Stimulated activated CD4-positive, alpha-beta T cell treated with anti-CD3 and anti-CD28 coated beads, Interleukin-15, amount 100 ng/mL, for 24 hours (primary cell): ENCODE measurements at places on chromosomes 6 and 20.

DNA sequence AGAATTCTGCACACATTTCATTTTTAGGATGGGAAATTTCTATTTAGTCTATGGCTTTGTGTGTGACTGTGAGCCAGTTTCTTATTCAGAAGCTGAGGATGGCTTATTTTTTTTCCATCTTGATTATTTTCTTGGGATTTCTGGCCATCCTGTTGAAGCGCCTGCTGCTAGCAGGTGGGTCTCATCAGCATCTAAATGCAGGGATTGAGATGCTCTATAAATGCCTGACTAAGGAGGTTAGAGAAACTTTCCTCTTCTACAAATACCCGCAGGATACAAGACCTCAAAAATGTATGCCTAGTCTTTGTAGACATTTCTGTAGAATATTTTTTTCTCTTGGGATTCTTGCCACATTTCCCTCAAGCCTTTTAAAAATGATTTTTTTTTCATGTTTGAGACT lies 138.0 kb upstream of the CCN2 start:
- no peak for DNase-seq

- DNase-seq, result no peak
Observed at GRCh38 chr6:3939964-3940363, 90.8 kb downstream of the FAM50B start.

GRCh38 chr6:163182696-163183095 lies 231.8 kb upstream of the QKI start:
- no peak for DNase-seq

GRCh38 chr6:39839445-39839844 lies 47.3 kb downstream of the DAAM2 start:
- DNase-seq, result no peak

DNA sequence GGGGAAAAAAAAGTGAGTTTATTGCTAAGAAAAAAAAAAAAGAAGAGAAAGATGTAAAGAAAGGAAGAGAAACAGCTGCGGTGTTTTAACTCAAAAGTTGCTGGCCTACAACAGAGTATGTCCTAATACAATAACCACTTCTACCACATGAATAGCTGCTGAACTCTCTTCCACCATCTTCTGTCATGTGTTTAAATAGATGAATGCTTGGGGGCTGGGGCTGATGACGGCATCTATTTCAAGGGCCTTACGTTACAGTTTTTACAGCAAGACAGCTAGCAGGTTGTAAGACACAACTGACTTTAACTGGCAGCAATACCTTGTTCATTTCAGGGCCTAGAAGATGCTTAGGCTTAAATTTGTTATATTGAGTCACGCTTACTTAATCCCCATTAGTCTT lies 50.4 kb downstream of the MAP3K7 start:
- no peak for DNase-seq

GRCh38 chr6:128993166-128993565 lies 110.2 kb downstream of the LAMA2 start:
- DNase-seq, result no peak

GRCh38 chr6:45148278-45148677 lies 179.9 kb upstream of the RUNX2 start:
- no peak for DNase-seq

DNA sequence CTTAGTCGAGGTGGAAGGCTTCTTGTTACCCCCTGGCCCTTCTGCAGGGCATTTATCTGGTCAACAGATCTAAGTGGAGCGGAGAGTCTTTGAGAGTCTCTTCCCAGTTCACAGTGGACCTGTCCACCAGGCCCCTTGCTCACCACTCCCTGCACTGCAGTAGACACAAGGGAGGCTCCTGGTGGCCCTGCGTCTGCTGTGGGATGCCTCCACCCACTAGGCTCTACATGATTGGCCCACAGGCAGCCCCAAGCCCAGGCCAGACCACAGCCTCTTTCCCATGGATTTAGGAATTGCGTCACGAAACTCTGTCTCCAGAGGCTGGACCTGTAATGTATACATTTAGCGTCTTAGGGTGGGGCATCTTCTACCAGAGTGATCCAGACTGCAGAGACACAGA lies 28.4 kb downstream of the TBC1D7 start:
- DNase-seq, result no peak

DNA sequence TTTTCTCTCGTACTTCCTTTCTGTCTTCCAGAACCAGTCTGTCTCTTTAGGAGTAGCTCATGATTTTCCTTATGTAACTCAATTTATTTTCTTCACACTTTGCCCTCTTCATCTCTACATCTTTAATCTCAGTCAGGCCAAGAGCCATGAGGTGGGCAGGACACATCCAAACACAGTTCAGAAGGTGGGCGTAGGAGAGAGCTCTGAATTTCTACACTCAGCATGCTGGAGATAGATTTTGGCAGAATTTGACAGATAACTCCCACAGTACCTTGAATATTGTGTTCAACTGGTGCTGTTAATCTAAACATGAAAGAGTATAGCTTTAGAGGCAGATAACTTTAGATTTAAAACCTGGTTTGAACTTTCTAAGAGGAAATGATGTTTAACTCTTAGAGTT lies 23.8 kb upstream of the ZBTB24 start:
- no peak for DNase-seq

DNA sequence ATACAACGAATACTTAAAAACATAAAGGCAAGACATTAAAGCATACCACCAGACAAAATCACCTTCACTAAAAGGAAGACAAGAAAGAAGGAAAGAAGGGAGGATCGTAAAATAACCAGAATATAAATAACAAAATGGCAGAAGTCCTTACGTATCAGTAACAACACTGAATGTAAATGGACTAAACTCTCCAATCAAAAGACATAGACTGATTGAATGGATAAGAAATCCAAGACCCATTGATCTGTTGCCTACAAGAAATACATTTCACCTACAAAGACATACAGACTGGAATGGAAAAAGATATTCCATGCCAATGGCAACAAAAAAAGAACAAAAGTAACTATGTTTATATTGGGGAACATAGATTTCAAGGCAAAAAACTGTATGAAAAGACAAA lies 74.1 kb downstream of the LMBRD1 start:
- no peak for DNase-seq

GRCh38 chr6:94698773-94699172 lies 878.6 kb upstream of the MANEA start:
- no peak for DNase-seq

GRCh38 chr6:13725570-13725969 lies 13.9 kb upstream of the RANBP9 start:
- peak; percentile 44 for DNase-seq

DNA sequence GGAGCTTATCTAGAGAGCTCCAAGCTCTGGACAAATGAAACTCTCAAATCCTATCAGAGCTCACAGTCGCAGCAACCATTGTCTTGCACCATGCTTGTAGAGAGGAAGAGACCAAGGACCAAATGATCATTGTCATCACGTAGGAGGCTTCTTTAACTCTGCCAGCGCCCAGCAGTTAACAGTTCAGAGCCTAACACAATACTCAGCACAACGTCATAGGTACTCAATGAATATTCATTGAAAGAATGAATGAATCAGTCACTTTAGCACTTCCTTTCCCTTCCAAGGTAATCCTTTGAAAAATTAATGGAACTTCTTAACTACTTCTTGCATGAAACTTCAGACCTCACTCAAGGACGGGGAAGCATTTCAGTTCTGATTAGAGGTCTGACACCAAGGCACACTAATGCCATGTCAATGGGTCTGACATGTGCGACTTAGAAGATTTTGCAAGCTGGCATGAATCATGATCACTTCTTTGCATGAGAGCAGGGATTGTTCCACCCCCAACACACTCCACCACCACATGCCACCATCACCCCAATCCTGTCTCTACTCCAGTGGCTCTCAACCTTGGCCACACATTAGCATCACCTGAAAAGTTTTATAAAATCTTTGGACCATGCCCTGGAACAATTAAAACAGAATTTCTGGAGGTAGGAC lies 45.1 kb downstream of the KHDC1L start:
- DNase-seq, result no peak

DNA sequence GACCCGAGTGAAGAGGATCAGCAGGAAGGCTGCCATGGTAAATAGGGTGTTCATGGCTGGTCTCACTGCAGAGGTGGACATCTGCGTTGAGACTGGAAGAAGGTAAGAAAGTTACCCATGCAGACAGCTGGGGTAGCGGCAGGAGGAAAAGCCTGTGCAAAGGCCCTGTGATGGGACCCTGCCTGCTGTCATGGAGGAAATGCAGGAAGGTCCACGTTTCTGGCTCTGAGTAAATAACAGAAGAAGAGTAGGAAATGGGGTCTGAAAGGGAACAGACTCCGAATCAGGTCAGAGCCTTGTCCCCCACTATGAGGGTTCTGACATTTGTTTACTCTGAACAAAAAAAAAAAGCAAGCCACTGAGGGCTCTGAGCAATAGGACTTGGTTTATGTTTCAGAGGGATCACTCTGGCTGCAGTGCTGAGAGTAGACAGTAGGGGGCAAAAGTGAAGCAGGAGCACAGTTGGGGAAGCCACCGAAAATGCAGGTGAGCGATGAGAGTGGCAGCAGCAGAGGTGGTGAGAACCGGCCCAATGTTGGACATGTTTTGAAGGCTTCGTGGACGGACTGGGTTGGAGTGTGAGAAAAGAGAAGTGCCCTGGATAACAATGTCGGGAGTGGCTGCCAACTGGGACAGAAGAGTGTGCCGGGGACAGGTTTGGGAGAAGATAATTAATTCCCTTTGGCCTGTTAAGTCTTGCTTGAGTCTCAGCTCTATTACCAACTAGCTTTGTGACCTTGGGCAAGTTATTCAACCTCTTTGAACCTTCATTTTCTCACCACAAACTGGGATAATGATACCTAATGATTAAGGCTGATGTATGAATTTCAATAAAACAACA lies 57.9 kb upstream of the MAP7 start:
- DNase-seq, result peak; percentile 87

- DNase-seq, result no peak
Observed at GRCh38 chr20:22931653-22932608, 103.2 kb upstream of the SSTR4 start.

DNA sequence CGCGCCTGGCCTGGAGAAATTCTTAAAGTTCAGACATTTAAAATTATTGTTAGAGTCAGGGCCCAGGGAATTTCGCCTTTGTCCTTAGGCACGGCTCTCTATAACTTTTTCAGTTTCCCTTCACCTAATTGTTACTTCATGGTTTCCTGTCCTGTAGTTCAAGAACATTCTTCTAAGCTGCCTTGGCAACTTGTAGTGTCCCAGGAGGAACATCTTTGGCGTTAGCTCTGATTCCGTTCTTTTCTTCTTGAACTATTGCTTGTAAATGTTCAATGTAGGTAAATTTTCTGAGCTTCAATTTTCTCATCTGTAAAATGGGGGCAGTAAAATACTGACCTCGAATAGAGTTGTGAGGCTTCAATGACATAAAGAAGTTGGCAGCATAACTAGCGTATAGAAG lies 41.8 kb downstream of the TIAM2 start:
- DNase-seq, result no peak

DNA sequence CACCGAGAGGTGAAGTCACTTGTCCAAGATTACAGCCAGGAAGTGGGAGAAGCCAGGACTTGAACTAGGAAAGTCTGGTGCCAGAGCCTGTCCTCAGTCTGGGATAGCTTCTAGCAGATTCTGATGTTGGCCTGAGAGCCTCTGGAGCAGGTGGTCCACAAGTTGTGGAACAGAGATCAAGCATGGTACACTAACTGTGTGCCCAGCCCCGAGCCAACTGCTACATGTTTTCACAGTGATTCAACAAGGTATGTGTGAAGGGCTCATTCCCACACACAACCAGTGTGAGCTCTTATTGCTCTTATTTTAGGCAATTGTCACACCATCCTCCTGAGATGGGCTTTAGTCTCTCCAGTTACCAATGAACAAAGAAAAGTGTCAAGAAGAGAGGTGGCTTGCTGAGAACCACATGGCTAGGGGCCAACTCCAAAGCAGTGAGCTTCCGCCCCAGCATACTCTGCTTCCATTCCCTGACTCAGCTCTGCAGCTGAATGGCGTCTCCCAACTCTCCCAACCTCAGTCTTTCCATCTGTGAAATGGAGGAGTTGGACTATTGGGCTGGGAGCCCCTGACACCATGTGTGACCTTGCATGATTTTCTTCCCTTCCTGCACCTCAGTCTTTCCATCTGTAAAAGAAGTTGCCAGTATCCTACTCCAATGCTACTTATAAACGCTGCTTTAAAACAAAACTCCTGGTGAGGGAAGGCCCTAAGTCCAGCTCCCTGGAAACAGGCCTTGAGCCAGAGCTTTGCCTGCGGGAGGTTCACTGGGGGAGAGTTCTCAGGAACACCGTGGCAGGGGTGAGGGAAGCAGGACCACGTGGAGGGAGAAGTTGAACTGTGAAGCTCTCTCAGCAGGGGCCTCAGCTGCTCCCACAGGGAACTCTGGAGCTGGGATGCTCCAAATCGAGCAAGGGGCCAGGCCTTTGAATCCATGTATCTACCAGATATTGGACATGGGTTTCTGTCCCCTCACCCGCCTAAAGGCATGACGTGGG lies 40.9 kb downstream of the CDH22 start:
- no peak for DNase-seq

- no peak for DNase-seq
Observed at GRCh38 chr6:136950436-136951126, 28.5 kb downstream of the SLC35D3 start.

- no peak for DNase-seq
Observed at GRCh38 chr6:15981956-15982355, 146.9 kb upstream of the MYLIP start.
